ENCODE measurements at places on chromosomes 11 and 22. TPM values are rescaled to one million over a fixed set of nuclear protein-coding genes. Genes with fewer than 3 reads are reported as not detected.

Gene MYO18B
- not detected for total RNA-seq

Gene MICALL1
- total RNA-seq, result 17.2 TPM

Gene KRTAP5-11
- not detected for total RNA-seq

Gene PSMA1
- total RNA-seq, result 566 TPM

Gene TMEM135
- total RNA-seq, result 26.3 TPM

Gene NRIP3
- total RNA-seq, result 28.7 TPM

Gene FAM168A
- 8.9 TPM for total RNA-seq

Gene PATE2
- not detected for total RNA-seq

Gene OR56A5
- total RNA-seq, result not detected

Gene EXPH5
- 2.1 TPM for total RNA-seq

Gene ELP4
- total RNA-seq, result 40.6 TPM

Gene PLEKHB1
- total RNA-seq, result 0.10 TPM

Data from H4 (cell line).